T-helper 1 cell treated with Interleukin-12 subunit alpha and Interleukin-12 subunit beta and Interleukin-4 antibody, amounts not matched to agents 30 ng/mL and 1 ng/mL, for 36 hours (primary cell): ENCODE measurements at places on chromosomes 4 and X. TPM values are rescaled to one million over a fixed set of nuclear protein-coding genes. Genes with fewer than 3 reads are reported as not detected.

The UGDH gene
- 21.9 and 27.3 TPM in 2 replicates for total RNA-seq

The PAGE5 gene
- total RNA-seq = not detected in 2 replicates

The MAGEA1 gene
- not detected in 2 replicates for total RNA-seq

The QRFPR gene
- total RNA-seq = not detected in 2 replicates

The AGTR2 gene
- total RNA-seq = not detected in 2 replicates

The TCEAL7 gene
- not detected in 2 replicates for total RNA-seq

The TCEAL6 gene
- total RNA-seq = not detected in 2 replicates

The ZFP92 gene
- 2.5 TPM in 2 replicates for total RNA-seq

The CCSER1 gene
- total RNA-seq = not detected in 2 replicates

The PITX2 gene
- not detected in 2 replicates for total RNA-seq

The DSPP gene
- total RNA-seq = not detected in 2 replicates

The APBB2 gene
- total RNA-seq = 6.2 and 7.6 TPM in 2 replicates

The ADD1 gene
- 261 and 283 TPM in 2 replicates for total RNA-seq
